AG08396 (cell line): ENCODE measurements at places on chromosomes 16 and 17.

- DNase-seq: no peak
Measured at GRCh38 chr17:55990332-55991006, 162.8 kb upstream of the ANKFN1 start.

- no peak for DNase-seq
Measured at GRCh38 chr17:1870592-1870991, 40.8 kb downstream of the RPA1 start.

- DNase-seq: peak; percentile 75
Measured at GRCh38 chr17:2122641-2123302, 67.9 kb downstream of the HIC1 start.

GRCh38 chr17:76056882-76057281 is 15.4 kb downstream of the SRP68 start:
- no peak for DNase-seq

GRCh38 chr16:56347670-56348069 is 77.7 kb downstream of the AMFR start:
- DNase-seq: no peak

GRCh38 chr16:15960124-15960971 is 10.9 kb downstream of the ABCC1 start:
- DNase-seq: no peak

DNA sequence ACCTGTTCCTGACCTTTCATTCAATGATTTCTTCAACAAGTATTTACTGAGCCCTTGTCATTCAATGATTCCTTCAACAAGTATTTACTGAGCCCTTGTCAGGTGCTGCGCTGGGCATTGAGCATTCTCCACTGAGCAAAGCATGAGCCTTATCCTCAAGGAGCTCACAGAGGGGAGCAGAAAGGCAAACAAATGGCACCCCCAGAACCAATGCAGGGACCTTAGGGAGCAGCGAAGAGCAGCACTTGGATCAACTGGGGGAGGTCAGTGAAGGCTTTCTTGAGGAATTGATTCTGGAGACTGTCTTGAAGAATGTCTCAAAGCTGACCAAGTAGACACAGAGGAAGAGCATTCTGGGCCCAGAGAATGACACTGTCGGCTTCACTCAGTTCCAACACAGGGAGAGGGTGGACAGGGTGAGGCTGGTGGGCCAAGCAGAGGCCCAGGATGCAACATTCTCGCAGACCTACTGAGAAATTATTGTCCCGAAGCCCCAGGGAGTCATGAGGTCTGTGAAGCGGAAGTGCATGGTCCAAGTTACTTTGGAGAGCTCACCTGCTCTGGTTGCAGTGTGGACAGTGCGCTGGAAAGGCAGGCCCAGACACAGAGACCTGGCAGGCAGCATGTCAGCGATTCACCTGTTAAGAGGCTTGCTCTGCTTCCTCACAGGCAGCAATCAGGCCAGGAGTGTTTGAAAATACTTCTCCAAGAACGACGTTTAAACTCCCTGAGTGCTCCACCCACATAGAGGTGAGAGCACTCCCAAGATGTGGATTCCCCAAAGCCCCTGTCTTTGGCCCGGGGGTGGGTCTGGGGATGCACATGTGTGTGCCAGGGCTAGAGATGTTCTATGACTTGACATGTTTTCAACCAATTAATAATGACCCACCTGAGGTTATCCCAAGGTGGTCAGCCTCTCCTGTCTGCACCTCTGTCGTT is 3.2 kb upstream of the MPO start:
- DNase-seq: peak; percentile 3

GRCh38 chr16:56355221-56355620 is 70.1 kb downstream of the AMFR start:
- DNase-seq: no peak

DNA sequence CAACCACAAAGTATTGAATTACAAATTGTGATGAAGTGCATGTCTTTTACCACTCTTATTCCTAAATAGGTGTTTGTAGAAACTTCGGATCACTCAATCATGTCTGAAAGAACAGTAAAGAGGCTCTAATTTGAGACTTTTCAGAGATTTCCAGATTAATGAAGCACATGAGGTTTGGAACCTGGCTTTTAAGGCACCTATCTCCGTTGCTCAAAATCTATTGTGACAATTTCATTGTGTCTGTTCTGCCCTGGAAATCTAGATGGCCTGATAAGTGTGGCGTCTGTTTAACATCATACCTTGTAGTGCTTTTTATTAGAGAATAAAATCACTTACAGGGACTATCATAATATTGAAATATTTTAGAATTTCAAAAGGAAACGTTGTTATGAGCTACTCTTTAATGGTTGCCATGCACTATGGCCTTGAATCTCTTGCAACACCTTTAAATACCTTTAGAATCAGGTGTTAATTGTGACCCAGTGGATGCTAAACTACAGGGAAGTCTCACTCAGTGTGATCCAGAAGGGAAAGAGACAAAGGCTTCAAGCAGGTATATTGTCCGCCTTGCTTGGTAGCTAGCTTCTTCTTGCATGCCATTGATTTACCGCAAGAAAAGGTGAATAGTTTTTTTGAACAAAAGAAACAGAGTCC is 210.3 kb downstream of the CNTNAP4 start:
- no peak for DNase-seq
